SK-N-MC (cell line): ENCODE measurements at places on chromosomes 13 and 19.

GRCh38 chr13:107348925-107349324, 781.0 kb upstream of the ARGLU1 start:
- no peak for DNase-seq

DNA sequence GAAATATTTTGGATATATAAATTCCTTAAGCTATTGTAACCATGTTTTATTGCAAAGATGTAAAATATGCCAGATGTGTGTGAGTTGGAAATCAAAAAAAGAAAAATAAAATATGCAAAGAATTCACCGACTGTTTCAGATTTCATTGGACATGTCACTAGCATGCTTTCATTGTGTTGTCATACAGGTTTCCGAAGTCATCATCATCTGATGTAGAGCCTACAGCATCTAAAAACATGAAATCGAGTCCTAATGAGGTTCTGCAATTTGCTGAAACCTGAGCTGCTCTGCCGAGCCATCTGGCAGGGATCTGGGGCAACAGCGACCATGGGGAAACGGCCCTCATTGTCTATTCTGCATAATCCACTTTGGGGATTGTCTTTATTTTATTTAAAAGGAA, 196.1 kb upstream of the MAB21L1 start:
- no peak for DNase-seq

GRCh38 chr13:76783798-76784197, 102.4 kb downstream of the KCTD12 start:
- no peak for DNase-seq

DNA sequence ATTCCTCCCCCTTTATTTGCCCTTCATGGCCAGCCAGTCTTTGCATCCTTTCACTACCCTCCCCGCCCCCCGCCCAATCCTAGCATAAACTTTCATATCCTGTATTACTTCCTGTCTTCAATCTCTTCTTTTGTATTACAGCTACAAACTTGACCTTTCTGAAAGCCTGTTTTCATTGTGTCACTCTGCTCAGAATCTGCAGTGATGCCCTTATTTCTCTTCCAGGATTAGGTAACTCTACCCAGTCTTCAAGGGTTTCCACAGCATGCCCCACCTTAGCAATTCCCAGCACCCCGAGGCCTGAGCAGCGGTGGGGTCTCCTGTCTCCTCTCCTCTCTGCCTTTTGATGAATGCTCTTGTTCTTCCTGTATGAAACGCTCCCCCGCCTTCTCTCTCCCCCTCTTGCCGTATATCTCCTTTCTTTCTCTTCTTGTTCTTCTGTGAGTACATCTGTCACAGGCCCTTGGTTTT, 145.6 kb downstream of the SHISA2 start:
- no peak for DNase-seq

DNA sequence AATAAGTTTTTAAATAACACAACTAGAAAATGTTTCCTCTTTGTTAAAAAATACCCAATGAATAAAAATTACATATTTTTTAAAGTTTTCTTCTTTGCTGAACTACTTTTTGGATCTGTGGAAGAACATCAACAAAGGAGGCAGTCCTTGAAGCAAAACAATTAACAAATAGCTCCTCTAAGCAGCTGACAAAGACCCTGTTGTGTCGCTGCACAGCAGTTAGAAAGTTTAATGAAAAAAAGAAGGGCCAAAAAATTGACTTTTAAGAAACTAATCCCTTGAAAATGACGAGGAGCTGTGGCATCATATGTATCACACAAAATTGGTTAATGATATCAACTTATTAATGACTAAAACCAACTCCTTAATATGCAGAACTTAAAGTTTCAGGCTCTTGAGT, 72.1 kb downstream of the SLITRK1 start:
- no peak for DNase-seq

GRCh38 chr13:79483086-79483706, 2.2 kb downstream of the NDFIP2 start:
- no peak for DNase-seq

DNA sequence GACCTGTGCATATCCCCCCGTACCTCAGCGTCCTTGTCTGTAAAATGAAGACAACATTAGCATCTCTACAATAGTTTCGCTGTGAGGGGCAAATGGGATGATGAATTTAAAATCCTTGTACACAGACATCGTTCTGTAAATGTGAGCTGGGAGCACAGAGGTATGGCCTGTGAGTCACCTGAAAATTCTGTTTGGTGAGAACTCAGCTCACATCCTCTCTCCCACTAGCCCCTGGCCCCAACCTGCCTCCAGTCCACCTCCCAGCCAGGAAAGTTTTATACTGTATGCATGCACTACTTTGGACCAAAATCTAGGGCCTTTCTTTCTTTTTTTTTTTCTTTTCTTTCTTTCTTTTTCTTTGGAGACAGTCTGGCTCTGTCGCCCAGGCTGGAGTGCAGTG, 8.7 kb upstream of the IZUMO2 start:
- no peak for DNase-seq

- DNase-seq: no peak
These were observed 418 bp downstream of the ZNF444 start for GRCh38 chr19:56141417-56141993.

GRCh38 chr19:33660410-33661124, 38.8 kb downstream of the CHST8 start:
- no peak for DNase-seq

- no peak for DNase-seq
These were observed 4.9 kb downstream of the ARHGEF1 start for GRCh38 chr19:41887711-41888382.

DNA sequence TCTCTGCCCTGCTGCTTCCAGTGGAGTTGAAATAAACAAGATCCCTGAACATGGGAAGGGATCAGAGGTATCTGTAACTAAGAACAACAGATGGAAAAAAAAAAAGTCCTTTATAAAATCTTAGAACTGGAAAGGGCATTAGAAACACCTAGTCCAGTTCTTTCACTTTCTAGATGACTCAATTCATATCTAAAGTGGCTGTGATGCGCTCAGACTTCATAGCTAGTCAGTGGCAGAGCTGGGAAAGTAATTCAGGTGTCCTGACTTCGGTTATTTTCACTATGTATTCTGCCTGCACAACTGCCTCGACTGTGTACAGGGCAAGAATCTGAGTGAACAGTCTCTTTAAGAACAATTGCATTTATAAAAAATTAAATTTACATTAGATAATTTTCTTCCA, 151.8 kb upstream of the TMTC4 start:
- no peak for DNase-seq

DNA sequence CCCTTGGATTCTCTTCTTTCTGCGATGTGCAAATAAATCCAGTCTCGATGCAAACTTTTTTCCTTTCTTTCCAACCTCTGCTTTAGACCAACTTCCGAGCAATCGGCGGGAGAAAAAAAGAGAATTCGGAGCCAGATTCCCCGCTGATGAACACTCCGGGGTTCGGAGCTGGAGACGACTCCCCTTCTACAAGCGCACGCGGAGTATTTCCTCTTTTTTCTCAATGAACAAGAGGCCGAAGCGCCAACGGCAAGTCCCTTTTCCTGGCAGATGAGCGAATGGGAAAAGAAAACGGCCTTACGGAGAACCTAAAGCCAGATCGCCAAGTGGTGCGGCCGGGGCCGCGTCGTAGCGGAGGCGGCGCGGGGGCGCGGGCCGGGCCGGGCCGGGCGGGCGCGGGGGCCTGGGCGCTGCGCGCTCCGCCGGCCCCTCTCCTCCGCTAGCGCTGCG, 250 bp downstream of the SPRY2 start:
- no peak for DNase-seq

- DNase-seq: no peak
These were observed 228.5 kb upstream of the ARGLU1 start for GRCh38 chr13:106796280-106797047.

GRCh38 chr13:22839603-22840530, 340.9 kb upstream of the SGCG start:
- no peak for DNase-seq

GRCh38 chr13:75368167-75368566, 113.8 kb downstream of the TBC1D4 start:
- no peak for DNase-seq

- no peak for DNase-seq
These were observed 30.7 kb upstream of the IL17D start for GRCh38 chr13:20672772-20673171.

DNA sequence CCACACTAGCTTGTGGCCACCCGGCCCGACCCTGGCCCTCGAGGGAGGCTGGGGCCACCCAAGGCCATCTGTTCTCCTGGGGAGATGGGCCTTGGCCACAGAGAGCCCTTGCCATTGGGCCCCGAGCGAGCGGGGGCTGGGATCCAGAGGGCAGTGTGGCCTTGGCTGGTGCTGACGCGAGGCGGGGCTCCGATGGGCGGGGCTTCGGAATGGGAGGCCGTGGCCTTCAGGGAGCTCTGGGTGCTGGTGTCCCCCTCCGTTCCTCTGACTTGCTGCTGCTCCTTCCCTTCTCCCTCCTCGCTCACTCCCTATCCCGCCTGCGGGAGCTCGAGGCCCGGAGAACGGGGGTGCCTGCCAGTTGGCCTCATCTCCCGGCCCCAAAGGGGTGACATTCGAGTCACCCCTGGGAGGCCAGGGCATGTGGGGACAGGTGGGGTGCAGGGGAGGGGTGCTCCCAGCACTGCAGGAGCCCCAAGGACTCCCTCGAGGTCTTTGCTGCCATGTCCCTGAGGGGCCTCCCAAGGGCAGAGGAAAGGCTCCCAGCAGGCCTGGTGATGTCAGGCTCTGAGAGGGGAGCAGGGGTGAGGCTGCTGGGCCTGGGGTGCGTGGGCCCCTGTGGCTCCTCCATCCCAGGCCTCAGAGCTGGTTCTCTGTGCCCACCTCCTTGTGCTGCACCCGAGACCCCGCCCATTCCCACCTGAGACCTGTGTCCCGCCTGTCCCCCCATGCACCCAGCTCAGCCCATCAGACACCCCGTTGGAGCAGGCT, 4.2 kb downstream of the NCLN start:
- no peak for DNase-seq

- DNase-seq: no peak
These were observed 7.9 kb upstream of the UQCR11 start for GRCh38 chr19:1613146-1613545.

DNA sequence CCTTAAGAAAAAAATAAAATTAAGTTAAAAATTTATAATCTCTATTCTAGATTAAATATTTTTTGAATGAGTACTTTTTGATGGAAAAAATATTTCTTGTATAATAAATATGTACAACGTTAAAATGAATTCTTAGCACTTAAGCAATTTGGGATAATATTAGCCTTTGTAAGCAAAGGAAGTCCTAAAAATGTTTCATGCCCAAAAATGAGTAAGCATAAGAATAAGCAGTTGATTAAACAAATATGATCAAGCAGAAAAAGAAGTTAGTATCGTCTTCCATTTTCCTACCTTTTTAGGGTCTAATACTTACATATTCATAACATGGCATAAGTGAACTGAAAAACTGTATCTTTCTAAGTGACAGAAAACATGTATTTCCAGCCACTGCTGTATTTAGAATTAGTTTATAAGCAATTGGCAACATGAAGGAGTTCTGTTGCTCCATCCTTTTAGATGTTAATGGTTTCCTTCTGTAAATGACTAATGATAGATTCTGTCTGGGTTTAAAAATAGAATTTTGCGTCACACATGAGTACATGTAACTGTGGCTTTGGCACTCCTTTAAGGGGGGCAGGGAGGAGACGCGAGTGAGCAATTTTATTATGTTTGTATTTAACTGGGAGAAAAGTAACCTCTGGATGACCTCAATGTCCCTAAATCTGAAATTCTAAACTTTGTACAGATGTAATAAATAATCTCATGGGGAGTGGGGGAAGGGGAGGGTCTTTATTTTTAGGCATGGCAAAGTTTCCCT, 237.4 kb downstream of the RGCC start:
- peak; percentile 55 for DNase-seq

- peak; percentile 40 for DNase-seq
These were observed 229.4 kb downstream of the NDFIP2 start for GRCh38 chr13:79710376-79710775.

GRCh38 chr13:100542826-100543156, 45.8 kb downstream of the GGACT start:
- DNase-seq: no peak

DNA sequence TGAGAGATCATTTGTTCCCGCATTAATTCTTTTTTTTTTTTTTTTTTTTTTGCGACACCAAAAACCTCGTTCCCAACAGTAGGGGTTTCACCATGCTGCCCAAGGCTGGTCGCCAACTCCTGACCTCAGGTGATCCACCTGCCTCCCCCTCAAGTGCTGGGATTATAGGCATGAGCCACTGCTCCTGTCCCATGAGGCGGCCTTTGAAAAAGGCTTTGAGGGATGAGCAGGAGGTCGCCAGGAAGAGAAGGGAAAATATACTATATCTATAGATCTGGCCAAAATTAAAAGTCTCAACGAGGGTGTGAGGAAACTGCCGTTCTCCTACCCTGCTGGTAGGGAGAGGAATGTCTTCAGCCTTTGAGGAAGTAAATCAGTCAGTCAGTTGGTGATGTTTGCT, 26.2 kb downstream of the ZNF473 start:
- DNase-seq: no peak

DNA sequence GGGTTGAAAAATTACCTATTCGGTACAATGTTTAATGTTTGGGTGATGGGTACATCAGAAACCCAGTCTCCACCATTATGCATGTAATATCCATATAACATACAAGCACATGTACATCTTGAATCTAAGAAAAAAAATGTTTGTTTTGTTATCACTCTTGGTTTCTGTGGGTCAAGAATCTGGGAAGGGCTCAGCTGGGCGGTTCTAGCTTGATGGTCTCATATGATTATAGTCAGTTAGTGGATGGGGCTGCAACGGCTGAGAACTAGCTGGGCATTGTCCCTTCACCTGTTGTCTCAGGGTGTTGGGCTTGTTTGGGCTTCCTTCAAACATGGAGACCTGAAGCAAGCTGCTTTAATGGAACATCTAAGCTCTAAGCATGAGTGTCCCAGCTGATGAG, 4.7 kb downstream of the ADGRE3 start:
- no peak for DNase-seq

DNA sequence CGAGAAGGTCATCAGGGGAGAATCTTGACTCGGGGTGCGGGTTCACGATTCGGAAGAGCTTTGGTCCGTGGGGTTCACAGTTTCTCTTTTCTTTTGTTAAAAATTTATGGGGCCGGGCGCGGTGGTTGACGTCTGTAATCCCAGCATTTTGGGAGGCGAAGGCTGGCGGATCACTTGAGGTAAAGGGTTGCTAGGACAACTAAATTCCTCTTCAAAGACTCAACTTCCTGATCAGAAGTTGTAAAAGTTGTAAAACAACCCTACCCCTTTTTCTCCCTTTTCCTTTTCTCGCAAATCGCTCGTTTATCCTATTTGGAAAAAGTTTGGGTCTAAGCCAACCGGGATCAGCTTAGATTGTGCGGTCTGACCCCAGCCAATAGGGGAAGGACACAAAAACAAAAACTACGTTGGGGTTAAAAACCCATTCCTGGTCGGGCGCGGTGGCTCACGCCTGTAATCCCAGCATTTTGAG, 673 bp downstream of the ZNF486 start:
- no peak for DNase-seq

DNA sequence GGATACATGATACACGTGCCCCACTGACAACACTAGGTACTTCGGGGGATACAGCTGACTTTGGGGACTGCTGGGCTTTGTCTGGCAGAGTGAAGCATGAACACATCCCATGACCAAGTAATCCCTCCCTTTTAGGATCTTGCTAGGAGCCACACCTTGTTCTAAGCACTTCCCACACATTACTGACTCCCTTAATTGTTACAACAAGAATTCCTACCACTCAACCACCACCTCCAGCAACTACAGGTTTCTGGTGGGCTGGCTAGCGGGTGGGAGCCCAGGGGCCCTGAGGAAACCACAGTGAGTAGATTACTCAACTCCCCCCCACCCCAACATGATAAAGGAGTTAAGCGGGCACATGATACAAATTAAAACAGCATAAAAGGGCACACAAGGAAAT, 7.2 kb upstream of the SLC35E1 start:
- DNase-seq: no peak
